ENCODE measurements at places on chromosomes 1 and 21.

GRCh38 chr1:236810018-236810417, 14.9 kb downstream of the MTR start:
- DNase-seq: no peak

- no peak for DNase-seq
These were observed 921.5 kb downstream of the KCNT2 start for GRCh38 chr1:195686764-195687163.

- DNase-seq: no peak
These were observed 2.0 kb downstream of the CAMK2N1 start for GRCh38 chr1:20483833-20484518.

DNA sequence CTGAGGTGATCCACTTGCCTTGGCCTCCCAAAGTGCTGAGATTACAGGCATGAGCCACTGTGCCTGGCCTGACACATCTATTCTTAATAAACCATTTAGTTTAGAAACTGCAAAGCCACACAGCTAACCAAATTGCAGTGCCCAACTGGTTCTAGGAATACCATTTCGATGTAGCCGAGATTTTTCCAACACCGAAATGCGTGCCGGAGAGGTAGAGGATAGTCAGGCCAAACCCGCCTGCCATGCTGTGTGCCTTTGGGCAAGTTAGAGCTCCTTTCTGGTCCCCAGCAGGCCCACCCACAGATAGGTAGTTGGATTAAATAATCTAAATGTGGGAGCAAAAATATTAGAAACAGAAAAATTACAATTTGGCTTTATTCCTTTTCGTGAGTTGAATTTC, 254.4 kb downstream of the FOXD2 start:
- no peak for DNase-seq

- DNase-seq: peak; percentile 41
These were observed 7.1 kb upstream of the CLDN19 start for GRCh38 chr1:42747125-42747524.

Measured in activated T-cell treated with anti-CD3 and anti-CD28 coated beads for 4 hours (primary cell).